Activated B cell treated with CpG ODN at 0.5 μM for 24 hours (primary cell): ENCODE measurements at places on chromosomes 4 and X. TPM values are rescaled to one million over a fixed set of nuclear protein-coding genes. Genes with fewer than 3 reads are reported as not detected.

Gene MAGEA1
- not detected in 2 replicates for total RNA-seq

Gene INTU
- total RNA-seq: 0.02 TPM in 1 of 2 replicates, not detected in the other

DNA sequence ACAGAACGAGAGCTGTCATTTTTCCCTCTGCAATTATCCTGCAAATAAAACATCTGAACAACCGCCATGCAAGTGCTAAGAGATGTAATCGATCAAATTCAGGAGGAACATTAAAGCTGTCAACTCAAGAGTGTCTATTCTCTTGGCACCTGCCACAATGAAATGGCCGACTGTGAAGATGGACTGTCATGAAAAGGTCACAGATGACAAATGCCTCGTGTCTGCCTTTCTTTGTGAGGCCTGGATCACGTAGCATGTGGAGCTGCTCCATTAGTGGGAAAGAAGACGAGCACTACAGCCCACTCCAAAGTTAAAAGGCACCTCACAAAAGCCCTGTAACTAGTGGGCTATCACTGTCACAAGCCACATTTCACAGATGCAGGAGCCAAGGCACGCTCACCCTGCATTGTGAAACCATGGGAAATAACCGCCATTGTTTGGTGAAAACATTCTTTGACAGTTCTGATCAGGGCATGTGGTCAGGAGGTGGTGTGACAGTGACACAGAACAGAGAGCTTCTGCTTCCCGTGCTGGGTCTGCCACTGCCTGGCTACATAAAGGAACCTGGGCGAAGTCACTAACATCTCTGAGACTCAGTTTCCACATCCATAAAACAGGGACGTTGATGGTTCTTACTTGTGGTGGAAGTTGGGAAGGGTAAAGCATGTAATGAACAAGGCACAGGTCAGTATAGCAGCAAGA lies 98.9 kb downstream of the EVC2 start:
- DNase-seq: no peak

GRCh38 chr4:140126261-140126660 lies 27.7 kb downstream of the MAML3 start:
- no peak for DNase-seq

- no peak for DNase-seq
Observed at GRCh38 chr4:94536649-94537469, 85.1 kb downstream of the PDLIM5 start.
